ENCODE measurements at places on chromosomes 4 and X.

DNA sequence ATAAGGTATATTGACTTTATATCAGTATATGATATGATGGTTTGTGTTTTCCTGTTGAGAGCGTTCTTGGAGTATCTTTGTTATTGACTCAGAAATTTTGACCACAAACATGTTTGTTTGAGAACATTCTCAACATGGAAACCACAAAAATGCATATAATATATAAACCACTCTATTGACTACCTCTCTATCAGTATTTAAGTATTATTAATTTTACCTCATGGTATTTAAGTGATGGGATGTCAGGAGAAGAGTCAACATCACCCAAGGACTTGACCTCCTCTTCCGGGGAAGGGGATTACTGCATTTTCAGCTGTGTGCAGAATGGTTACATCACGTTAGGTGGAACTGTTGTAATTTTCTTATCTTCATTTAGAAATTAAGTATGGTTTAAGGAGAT is 54.3 kb upstream of the PUDP start:
- DNase-seq = no peak

DNA sequence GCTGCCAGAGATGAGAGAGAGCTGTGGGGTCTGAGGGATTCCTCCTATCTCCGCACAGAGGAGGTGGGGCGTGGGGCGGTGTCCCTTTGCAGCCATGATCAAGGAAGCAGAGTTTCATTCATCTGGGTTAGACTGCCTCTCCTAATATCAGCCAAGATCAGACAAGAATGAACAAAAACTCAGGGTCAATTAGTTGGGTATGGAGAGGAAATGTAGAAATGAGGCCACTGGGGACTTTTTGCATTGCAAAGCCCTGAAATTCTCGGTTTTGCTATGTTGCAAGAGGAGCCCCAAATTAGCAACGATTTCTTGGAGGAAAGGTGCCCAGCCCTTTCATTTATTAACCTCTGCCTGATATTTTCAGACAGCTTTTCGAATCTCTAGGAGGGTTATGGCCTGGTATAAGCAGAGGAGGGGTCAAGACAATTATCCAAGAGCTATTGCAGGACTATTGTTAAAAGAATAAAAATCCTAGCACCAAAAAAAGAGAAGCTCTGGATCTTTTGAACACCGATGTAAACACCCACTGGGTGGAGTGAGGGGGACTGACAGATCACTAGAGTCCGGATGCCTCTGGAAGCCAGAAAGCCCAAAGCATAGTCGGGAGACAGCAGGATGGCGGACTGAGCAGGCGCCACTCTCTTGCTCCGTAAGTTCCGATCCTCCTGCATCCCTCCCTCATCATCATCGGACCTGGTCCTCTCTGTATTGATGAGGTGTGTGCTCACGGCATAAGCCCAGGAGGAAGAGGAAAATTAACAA is 34.4 kb upstream of the ACSL1 start:
- DNase-seq = no peak

DNA sequence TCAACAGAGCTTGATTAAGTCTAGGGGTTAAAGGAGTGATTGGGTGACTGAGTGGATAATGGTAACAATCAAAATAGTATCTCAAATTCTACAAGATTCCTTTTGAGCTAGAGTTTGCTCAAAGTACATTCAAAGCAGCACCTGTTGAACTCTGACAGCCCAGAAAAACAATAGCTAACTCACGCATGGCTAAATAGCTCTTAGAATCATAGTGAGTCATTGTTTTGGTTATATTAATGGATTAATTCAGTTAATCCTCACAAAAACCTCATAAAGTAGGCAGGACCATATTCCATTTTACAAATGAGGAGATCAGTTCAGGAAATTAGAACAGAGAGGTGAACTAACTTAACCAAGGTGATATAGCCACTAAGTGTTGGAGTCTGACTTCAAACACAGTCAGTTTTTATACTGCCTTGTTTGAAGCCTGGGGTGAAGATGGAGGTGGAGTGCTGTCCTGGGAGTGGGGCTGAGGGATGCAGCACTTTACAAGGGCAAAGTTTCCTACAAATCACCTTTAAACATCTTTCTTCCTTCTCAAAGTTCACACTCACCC is 35.9 kb upstream of the PPM1K start:
- no peak for DNase-seq

DNA sequence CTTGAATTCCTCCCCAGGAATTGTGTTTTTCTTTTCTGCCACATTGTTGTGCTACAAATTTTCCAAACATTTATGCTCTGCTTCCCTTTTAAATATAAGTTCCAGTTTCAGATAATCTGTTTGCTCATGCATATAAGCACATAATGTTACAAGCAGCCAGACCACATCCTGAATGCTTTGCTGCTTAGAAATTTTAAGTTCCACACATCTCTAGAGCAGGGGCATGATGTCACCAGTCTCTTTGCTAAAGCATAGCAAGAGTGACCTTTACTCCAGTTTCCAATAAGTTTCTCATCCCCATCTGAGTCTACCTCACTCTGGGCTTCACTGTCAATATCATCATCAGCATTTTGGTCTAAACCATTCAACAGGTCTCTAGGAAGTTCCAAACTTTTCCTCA is 932.5 kb downstream of the SH3BGRL start:
- DNase-seq = no peak

Data from stimulated activated CD4-positive, alpha-beta T cell treated with anti-CD3 and anti-CD28 coated beads, Interleukin-15, amount 100 ng/mL, for 48 hours (primary cell).